Stimulated activated CD4-positive, alpha-beta T cell treated with anti-CD3 and anti-CD28 coated beads, Interleukin-2, amount 100 ng/mL, for 24 hours (primary cell): ENCODE measurements at places on chromosomes 2 and 18.

DNA sequence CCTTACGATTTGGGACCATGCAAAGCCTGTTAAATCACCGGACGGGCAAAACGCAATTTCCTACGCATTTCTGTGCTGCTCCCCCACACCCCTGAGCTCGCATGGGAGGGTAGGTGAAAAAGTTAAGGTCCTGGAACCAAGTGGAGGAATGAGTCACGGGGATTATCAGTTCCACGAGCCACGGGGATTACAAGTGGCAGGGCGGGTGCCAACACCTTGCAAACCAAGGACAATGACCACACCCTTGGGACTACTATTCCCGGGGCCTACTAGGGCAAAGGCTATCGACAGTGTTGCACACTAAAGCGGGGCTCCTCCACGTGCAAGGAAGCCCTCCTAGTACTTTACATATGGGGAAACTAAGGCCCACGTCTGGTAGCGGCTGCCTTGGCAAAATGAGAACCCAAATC is 447 bp downstream of the RETSAT start:
- DNase-seq = peak; percentile 29

GRCh38 chr2:98578231-98578630 is 30.1 kb downstream of the COA5 start:
- DNase-seq = no peak

GRCh38 chr2:120972286-120972685 is 236.6 kb downstream of the GLI2 start:
- DNase-seq = no peak

- no peak for DNase-seq
Observed at GRCh38 chr2:60959501-60959900, 58.0 kb upstream of the PEX13 start.

DNA sequence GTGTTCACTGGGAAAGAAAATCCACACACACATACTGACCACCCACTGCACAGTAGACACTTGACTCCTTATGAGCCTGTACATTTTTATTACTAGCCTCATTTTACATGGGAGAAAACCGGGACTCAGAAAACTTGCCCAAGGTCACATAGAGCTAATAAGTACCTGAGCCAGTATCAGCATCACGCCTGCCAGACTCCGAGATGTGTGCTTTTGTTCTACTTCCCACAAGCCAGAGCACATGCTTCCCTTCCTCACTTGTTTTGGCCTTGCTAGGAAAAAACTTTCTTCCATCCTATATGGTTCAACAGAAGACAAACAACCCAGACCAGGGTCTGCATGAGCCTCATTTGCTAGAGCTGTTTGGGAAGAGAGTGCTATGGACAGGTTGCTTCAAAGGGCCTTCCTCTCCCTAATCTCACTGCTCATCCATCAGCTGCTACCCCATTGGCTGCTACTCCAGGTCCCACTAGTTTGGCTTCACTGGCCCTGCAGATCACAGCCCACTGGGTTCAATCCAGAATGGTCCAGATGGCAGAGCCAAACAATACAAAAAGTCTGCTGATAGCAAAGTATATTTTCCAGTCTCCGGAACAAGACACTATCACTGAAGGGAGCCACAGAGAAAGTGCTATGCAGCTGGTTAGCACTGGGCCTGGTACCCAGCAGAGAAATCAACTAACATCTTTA is 63.9 kb downstream of the STK39 start:
- no peak for DNase-seq

- no peak for DNase-seq
Observed at GRCh38 chr18:78430131-78430758, 549.4 kb upstream of the SALL3 start.

DNA sequence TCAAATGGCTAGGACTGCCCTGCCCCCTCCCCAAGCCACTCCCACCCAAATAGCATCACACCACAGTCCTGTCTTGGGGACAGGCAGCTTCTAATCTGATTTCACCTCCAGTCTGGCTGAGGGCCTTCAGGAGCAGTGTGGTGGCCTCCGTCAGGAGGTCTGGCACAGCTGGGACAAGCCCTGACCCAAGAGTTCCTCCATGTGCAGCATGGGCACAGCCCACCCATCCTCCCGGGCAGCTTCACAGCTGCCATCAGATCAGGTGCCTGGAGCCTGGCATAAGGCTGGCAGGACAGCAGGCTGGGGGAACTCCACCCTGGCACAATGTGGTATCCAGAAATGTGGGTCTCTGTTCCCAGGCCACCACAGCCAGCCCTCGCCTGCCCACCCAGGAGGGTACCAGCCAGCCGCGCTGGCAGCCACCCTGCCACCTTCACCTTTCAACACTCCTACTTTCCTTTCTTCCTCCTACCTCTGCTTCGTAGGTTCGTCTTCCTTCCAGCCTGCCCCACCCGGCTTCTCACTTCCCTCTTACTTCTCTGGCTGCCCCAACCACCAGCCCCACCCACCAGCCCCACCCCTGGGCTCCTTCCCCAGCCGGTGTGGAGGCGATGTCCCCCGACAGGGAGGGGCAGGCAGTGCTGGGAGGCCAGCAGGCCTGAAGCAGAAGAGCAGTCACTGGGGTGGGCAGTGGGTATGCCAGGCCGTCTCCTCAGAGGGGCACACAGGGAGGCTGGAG is at the start of gene CAPG:
Gene CAPG (minus strand): TSS at position 522 of the 739 bp plus-strand sequence. CDS start 8,221 bp downstream, outside the sequence.
- DNase-seq = peak; percentile 53

- no peak for DNase-seq
Observed at GRCh38 chr18:64419156-64419555, 270.3 kb upstream of the LINC00305 start.

GRCh38 chr2:133711201-133711600 is 142.9 kb upstream of the NCKAP5 start:
- no peak for DNase-seq

- peak; percentile 15 for DNase-seq
Observed at GRCh38 chr18:48475635-48476549, 62.9 kb upstream of the CTIF start.

DNA sequence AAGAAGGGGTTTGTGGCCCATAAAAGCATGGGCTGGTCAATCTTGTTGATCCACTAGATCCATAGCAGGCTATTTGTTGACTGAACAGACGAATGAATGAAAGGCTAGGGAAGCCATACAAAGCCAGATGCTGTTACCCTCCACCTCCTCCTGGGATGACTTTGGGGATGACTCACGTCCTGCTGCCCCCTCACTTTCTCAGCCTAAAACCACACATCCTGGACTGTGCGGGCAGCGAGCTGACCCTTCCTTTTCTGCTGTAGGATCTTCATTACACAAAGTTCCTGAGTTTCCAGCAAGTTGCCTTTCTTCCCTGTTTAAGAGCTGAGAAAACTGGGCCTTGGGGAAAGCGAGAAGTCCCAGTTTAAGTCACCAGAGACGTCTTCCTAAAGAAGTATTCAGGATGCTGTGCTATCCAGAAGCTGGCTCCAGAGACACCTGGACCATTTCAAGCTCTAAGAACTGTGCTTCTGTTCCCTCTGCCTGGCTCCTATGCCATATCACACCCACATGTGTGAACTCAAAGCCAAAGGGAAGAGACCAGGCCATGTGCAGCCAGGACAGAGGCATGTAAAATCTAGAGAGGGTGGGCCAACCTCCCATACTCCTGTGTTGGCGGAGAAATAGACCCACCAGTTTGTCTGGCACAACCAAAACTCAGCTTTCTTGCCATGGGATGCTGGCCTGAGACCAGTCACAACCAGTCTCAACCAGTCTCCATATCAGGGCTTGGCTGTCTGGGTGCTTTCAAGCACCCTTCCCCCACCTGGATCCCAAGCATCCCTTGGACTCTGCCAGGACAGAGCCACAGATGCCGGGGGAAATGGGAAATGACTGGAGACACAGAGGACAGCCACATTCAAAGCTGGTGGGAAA is 4.7 kb upstream of the SLC20A1 start:
- no peak for DNase-seq

- no peak for DNase-seq
Observed at GRCh38 chr2:62474176-62474575, 31.8 kb downstream of the TMEM17 start.

DNA sequence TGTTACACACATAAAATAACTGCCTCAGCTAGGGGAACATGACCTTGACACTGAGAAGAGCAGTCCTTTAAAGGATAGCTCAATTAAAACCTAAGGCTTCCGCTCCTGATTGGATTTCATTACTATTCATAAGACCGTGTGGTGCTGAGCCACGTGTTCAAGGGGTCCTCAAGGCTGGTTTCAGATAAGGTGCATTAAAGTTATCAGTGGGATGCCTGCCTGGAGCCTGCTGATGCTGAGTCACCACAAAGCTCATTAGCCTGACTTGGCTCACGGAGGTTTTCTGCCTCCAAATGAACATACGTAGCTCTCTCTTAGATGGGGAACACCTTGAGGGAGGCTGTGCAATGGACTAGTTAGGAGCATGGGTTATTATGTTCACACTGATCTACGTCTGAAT is 518.9 kb downstream of the TDRD15 start:
- DNase-seq = no peak

DNA sequence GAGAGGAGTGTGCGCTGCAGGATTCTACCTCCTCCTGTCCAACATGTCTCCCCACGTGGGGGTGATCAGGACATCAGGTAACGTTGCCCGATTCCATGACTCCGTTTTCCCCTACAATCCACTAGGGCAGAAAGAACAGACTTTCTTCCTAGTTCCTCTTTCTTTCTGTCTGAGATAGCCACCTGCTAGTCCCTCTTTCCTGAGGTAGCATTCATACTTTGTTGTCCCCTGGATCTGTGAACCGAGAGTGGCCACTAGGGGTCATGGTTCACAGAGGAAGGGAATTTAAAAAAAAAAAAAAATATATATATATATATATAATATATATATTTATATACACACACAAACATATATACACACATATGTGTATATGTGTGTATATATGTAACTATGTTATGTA is 210.0 kb upstream of the ZNF521 start:
- no peak for DNase-seq

DNA sequence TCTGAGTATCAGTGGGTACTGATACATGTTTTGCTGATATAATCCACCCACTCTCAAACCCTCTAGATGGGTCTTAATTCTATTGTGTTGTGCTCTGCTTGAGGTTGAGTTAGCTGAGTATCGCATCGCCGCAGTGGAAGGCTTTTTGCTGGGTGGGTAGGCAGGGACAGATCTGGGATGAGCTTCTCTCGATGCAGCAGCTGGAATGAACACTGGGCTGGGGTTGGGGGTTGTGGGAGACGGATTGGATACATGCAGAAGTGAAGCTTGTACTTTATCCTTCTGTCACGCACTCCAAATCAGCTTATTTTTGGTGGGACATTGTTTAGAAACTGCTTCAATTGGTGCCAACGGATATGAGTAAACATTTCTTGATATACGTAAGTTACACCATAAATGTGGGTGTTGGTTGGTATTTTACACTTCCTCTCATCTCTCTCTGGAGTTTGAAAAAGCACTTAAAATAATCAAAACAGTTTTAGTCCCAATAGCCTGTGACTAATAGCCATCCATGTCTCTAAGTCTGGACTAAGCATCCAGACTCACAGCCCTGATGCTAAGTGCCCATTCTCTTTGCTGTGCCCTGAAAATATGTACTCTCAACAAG is 107.1 kb downstream of the POLE4 start:
- no peak for DNase-seq

DNA sequence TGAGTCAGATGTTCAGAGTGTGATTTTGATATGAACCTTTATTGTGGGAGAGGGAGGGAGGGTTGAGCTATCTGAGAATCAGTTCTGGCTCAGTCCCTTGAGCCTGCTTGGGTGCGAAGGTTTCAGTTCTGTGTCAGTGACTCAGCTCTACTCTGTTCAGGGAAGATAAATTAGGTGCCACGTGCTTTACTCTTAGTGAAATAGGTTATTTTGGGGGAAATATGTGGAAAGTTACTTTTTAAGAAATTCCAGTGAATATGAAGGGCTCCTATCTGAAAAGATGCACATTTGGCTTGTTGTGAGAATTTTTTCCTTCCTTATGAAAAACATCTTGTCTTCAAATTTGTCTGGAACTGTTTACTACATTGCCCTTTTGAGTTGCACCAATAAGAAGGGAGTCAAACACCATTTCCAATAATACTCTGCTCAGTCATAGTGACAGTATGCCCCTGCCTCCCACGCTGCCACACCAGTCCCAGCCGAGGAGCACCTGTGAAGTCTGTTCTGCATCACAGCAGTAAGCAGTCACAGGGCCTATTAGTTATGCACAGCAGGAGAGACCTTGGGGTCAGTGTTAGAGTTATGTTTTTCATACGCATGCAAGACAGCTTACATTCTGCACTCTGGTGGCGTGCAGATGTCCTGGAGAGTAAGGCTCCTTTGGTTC is 32.8 kb upstream of the DNAH7 start:
- peak; percentile 53 for DNase-seq

DNA sequence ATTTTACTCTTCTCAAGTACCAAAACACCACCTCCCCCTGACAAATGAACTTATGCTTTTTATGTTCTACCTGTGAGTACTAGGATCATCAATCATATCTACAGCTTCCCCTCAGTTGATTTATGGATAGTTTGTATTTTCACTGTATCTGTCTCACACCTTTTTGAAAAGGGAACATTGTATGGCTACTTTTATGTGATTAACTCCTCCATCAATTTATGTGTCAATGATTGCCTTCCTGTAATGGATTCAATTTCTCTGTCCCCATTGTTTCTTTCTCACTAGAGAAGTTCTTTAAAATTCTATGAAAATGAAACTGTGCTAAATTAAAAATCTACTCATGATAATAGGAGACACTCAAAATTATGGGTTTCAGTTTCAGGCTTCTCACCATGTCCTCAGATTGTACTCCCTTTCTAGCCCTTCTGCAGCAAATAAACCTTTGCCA is 935.0 kb downstream of the TRIB2 start:
- no peak for DNase-seq

DNA sequence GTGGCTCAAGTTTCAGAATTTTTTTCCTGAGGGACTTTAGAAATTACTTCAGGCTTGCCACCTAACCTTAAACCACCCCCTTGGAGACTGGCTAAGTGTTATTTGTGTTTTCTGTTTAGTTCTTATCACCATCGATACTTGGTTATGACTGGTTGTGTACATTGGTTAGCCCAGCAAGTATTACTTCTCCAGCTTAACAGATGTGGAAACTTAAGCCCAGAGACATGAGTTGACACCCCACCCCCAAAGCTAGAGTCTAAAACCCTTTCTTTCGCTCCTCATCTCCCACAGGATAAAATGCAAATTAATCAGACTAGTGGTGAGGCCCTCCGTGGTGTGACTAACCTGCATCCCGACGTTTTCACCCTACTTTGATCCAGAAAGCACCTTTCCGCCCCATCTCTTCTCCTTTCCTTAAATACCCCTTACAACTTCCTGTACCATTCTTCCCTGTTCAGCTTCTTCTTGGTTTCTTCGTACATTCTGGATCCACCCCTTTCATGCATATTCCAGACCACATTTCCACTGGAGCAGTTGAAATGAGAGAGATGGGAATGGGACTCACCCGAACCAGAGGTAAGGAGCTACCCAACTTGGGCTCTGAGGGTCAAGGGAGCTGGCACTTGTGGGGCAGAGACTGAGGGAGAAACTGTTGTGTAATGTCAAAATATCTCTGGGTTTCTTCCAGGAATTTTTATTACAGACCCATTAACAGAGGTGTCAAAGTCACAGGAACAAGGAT is 819 bp upstream of the MAP3K2 start:
- DNase-seq = no peak

DNA sequence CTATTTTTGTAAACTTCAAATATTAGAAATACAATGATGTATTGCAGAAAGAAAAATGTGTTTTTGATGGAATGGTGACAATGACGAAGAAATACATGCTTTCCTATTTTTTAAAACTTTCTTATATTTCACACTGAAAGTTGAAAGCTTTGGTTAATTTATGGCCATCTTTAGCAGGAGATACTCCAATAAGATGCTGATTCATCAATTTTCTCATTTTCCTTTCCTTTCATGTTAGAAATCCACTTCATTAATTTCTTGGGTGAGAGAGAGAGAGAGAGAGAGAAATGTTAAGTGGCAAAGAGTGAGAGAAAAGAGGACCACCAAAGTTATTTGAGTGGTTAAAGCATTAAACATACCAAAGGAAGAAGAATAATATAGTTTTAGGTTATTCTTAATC is 28.6 kb upstream of the MAP2 start:
- DNase-seq = no peak
